Activated naive CD4-positive, alpha-beta T cell (primary cell): ENCODE measurements at places on chromosomes 6 and 20.

GRCh38 chr6:129521946-129522345, 188.0 kb downstream of the ARHGAP18 start:
- no peak for DNase-seq

DNA sequence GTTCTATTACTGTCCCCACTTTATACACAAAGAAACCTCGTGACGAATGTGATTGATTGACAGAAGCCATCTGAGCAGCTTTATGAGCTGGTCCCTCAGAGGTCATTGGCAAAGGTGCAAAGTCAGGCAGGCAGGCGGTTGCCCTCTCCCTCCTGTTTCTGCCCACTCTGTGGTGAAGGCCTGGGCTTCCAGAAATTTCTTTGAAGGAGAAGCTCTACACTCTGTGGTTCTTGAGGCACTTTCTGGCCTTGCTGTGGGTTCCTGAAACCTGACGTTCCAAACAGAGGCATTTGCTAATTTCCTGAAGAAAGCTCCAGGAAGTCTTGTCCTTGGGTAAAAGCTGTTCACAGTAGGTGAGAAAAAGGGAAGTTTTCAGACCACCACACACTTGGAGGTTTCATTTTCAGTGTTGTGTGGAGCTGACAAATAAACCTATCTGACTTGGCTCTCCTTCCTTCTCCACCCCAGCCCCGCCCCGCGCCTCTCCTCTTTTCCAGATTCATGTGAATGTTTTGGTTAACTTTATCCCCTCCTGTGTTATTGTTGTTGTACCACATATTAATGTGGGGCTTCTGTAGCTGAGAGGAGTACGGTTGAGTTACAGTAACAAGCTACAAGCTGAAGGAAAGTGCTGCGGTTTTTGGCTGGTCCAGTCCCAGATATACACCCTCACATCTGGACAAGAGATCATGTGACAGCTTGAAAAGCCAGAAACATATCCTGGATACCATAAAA, 274.1 kb downstream of the CLIC5 start:
- DNase-seq: no peak

- no peak for DNase-seq
Observed at GRCh38 chr6:84357631-84358030, 130.2 kb upstream of the CEP162 start.

GRCh38 chr6:51857134-51857533, 230.3 kb downstream of the PKHD1 start:
- DNase-seq: no peak

DNA sequence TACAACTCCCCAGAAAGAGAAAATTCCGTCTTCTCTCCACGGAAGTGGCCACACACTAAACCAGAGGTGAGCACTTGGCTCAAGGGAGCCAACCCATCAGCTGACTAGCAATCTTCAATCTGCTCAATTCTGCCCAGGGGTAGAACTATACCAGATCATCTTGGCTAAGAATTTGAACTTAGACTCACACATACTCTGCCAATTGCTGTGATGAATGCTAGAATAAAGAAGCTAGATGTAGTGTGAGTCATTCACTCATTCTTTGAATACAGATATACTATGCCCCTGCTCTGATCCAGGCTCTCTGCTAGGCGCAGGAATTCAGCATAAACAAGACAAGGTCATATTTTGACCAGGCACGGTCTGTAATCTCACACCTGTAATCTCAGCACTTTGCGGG, 147.9 kb upstream of the SHLD1 start:
- DNase-seq: no peak

DNA sequence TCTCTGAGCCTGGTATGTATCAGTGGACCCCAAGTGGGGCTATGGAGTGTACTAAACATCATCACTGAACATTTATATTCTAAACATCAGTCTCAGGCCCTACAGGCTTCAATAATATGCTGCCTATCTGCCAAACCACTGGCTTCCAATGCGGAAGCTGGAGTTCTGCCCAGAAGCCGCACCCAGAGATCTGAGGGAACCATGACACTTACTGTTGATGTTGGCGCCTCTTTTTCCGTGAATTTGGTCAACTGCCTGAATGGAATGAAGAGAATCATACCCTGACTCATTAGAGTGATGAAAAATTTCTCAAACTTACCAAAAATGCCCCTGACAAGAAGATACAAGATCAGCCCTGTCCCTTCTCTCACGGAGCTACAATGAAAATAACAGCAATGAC, 66.2 kb downstream of the SLC22A23 start:
- no peak for DNase-seq

- no peak for DNase-seq
Observed at GRCh38 chr20:8097307-8097706, 34.8 kb upstream of the PLCB1 start.

DNA sequence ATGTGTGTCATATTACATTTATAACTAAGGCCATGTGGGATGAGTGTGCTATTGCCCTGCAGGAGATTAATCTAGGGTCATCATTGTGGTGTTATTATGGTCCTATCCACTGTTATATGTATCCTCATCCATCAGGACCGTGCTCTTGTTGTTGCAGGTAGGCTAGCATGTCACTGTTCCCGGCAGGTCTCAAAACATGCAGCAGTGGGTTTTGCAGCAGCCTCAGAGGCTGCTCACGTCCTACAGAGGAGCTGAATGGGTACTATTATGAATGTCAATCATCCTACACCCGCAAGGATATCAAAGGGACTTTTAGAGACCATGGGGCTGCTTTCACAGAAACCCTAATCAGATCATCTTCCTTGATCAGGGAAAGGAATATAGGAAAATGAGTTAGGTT, 318.2 kb downstream of the SAMD5 start:
- no peak for DNase-seq

- no peak for DNase-seq
Observed at GRCh38 chr6:52505726-52506409, 71.0 kb downstream of the TRAM2 start.

GRCh38 chr6:169850154-169850553, 98.7 kb downstream of the ERMARD start:
- no peak for DNase-seq

DNA sequence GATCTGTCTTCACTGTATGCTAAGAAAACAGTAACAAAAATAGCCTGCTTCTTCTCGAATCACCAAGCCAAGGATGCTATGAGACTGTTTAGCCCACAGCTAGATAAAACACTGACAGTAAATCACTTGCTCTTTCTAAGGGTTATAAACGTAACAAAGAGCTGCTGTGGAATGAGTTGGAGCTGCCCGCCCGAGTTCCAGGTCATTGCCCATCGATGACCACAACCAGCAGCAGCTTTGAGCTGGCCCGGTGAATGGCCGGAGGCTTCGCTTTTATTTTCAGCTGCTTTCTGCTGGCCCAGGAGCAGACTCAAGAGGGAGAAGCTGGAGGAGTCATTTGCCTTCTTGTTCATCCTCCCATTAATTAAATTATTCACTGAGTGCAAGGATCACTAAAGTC, 82.2 kb upstream of the CDH4 start:
- no peak for DNase-seq

DNA sequence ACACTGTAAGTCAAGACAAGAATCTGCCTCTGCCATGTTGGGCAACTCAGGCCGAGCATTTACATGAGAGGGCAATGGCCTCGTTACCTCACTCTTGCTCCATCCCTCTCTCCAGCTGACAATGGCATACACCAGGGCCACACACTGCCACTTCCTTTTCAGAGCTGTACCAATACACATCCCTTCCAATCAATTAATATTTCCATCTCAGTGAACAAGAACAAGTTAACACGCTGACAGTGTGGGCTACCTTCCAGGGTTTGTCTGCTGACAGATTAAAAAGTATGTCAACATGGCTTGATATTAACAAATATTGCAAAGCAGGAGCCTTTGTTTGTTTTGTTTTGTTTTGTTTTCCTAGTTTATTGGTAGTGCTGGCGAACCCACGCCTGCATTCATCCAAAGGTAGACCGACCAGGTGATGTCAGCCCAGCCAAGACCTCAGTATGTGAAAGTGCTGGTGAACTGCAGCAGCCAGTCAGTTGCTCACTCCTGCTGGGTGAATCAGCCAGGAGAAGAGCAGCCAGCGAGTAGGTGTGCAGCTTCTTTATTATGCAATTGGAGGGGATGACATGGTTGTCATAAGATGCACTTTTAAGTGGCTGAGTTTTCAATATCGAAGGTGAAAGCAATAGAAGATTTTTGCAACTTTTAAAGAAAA, 487.3 kb upstream of the JARID2 start:
- no peak for DNase-seq

DNA sequence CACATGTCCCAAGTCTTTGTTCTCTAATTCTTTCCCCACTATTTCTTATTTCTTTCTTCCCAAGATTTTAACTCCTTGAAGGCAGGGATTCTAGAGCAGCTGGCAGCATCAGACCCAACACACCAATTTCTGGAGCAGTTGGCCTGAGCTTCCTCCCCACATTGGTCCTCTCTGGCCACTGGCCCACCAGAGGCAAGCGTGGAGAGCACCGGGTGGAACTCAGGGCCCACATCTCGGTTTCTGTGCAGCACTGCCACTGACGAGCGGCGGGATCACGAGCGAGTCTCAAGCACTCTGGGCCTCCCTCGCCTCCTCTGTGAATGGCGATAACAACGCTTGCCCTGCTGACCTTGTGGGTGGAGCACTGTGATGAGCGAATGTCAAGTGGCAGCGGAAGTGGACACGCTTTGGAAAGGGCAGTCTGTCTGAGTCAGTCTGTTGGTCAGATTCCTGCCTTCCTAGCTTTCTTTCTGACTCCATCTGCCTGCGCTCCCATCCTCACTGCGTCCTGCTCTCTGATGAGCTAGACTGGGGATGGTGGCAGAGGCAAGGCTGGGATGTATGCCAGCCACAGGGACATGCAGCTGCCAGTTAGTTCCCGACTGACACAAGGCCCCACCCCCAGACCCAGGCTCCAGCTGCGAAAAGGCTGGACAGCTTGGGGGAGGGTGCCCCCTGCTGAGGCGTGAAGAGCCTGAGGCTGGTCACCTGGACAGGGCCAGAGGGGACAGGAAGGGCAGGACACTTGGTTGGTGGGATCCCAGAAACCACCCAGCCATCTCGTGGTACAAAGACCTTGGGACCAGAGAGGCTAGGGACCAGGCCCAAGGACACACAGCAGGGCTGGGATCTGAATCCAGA, 4.5 kb upstream of the SPDEF start:
- DNase-seq: no peak

DNA sequence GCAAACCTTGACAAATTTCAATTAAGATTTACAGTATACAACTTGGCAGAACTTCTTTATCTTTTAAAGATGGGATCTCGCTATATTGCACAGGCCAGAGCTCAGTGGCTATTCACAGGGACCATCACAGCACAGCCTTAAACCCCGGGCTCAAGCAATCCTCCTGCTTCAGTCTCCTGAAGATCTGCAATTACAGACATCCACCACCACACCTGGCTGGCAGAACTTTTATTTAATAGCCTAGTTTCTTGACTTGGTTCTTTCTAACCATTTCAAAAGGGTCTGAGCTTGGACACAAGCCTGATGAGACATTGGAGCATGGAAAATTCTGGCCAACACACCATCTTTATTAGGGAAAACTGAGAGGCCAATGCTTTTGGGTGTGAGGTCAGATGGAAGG, 151.6 kb upstream of the KCNG1 start:
- DNase-seq: no peak

- DNase-seq: no peak
Observed at GRCh38 chr6:21907291-21907690, 313.7 kb downstream of the SOX4 start.

GRCh38 chr6:140441256-140441655, 1066.8 kb upstream of the CITED2 start:
- DNase-seq: no peak

DNA sequence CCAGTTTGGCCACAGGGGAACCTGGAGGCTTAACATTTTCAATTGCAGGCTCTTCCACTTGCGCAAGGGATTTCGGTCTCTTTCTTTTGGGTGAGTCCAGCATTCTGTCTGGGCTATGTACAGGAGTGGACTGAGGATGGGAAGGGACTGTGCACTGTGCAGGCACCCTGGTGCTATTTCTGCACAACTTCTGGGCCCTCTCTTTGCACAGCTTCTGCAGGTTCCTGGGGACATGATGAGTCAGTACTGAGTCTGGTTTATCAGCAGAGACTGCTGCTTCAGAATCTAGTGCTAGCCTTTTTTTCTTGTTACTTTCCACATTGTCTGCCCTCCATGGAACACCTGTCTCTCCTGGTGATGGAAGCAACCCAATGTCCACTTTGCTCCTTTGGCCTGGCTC, 78.5 kb upstream of the ASF1A start:
- no peak for DNase-seq

- no peak for DNase-seq
Observed at GRCh38 chr6:100353276-100354015, 111.3 kb downstream of the SIM1 start.

DNA sequence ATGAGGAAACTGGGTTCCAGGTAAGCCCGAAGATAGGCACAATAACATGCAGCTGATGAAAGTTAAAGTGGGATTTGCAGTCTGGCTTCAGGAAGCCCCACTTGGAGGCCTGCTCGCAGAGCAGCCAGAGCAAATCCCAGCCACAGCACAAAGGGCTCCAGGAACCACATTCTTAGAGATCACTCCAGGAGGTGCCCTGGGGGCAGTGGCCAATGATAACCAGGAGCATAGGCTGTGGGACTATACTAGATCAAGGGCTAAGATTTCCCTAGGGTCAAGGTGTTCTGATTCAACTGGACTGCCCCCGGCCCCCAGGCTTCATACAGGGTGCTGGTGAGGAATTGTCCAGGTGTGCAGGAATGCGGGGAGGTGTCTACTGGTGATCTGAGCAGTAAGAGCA, 133.9 kb upstream of the PTPRT start:
- DNase-seq: no peak

GRCh38 chr6:75849329-75850025, 100.4 kb downstream of the MYO6 start:
- DNase-seq: no peak

- DNase-seq: no peak
Observed at GRCh38 chr20:50724851-50725723, 6.3 kb upstream of the PARD6B start.

DNA sequence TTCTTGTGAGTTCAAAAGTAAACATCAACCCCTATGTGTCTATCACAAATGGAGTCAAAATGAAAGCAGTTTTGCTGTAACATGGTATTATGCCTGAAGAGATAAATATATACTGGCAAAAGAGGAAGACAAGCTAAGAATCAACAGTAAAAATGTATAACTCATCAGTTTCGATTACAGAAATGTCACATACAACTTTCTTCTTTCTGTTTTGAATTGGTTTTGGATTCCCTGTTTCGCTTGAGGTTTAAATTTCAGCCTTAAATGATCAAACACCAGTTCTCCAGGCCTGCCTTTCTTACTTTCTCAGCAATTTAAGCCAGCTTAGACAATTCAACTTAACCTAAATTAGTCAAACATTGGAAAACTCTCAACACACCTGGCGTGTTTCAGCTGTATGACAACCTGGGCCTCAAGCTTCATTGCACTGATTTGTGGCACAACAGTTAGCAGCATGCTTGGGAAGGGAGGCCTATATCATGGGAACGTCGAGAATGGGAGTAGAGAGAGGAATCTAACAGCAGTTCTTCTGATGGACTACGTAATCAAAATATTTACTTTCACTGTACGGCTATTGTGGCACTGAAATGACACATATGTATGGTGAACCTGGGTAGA, 51.9 kb upstream of the MARCKS start:
- DNase-seq: no peak

GRCh38 chr6:83097204-83097603, 29.7 kb downstream of the DOP1A start:
- no peak for DNase-seq
